ENCODE measurements at places on chromosomes 1 and 21. TPM values are rescaled to one million over a fixed set of nuclear protein-coding genes. Genes with fewer than 3 reads are reported as not detected.

DNA sequence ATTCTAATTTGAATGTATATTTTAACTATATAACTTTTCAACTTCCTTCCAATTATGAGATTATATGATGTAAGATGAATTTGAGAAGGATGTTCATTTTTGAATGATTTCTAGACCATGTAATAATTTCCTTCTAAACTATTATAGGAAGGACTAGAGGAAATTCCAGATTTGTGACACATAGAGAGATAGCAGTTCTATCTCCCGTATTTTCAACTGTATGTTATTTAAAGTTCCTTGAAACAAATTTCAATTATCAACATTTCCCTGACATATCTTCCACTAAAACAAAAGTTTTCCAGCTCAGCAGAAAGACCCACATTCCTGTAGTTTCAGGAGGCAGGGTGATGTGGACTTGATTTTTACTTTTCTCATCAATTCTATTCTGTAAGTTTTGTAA, 396.7 kb upstream of the C1orf87 start:
- H3K27ac ChIP-seq = no peak overlapping the region
- H3K4me1 ChIP-seq = no peaks in the 10 kb centered on the region
- H3K27me3 ChIP-seq = no peaks in the 10 kb centered on the region
- no peak overlapping the region for H3K4me3 ChIP-seq
- no peaks in the 10 kb centered on the region for H3K36me3 ChIP-seq

GRCh38 chr1:171418546-171418945, 66.8 kb upstream of the PRRC2C start:
- H3K36me3 ChIP-seq = no peaks in the 10 kb centered on the region
- DNase-seq = no peak
- H3K27me3 ChIP-seq = peaks cover 2% of the 10 kb centered on the region
- no peak overlapping the region for H3K27ac ChIP-seq
- peaks cover 11% of the 10 kb centered on the region for H3K4me1 ChIP-seq

- no peaks in the 10 kb centered on the region for H3K36me3 ChIP-seq
- peaks cover 6% of the 10 kb centered on the region for H3K4me1 ChIP-seq
- H3K27me3 ChIP-seq = peaks cover 65% of the 10 kb centered on the region
- no peak for DNase-seq
- peak overlapping the region; percentile 39 for H3K4me3 ChIP-seq
These were observed 19.9 kb downstream of the LGR6 start for GRCh38 chr1:202213361-202214088.

DNA sequence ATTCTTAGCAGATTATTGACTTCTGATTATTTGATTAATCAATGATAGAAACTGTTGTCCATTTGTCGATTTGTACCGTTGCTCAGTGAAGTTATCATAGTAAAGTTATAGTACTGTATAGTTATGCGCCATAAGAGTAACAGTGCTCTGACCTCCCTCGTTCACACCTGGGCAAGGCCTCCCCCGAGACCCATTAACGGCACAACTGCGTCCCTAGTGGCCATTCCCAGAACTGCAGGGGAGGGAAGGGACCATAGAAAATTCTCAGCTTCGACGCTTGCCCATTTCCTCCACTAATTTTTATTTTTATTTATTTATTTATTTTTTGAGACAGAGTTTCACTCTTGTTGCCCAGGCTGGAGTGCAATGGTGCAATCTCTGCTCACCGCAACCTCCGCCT, 334.4 kb downstream of the DSCAM start:
- no peak overlapping the region for H3K4me3 ChIP-seq
- H3K4me1 ChIP-seq = no peaks in the 10 kb centered on the region
- H3K27me3 ChIP-seq = no peaks in the 10 kb centered on the region
- H3K36me3 ChIP-seq = no peaks in the 10 kb centered on the region

GRCh38 chr1:201560328-201561194, 21.6 kb downstream of the NAV1 start:
- no peak overlapping the region for H3K27ac ChIP-seq
- no peaks in the 10 kb centered on the region for H3K36me3 ChIP-seq
- H3K4me1 ChIP-seq = no peaks in the 10 kb centered on the region
- H3K4me3 ChIP-seq = no peak overlapping the region
- H3K27me3 ChIP-seq = no peaks in the 10 kb centered on the region

GRCh38 chr1:232150770-232151548, 479.0 kb downstream of the SIPA1L2 start:
- DNase-seq = no peak
- H3K4me1 ChIP-seq = no peaks in the 10 kb centered on the region
- H3K27ac ChIP-seq = no peak overlapping the region
- H3K4me3 ChIP-seq = no peak overlapping the region
- H3K27me3 ChIP-seq = peaks cover 2% of the 10 kb centered on the region
- H3K36me3 ChIP-seq = no peaks in the 10 kb centered on the region

Gene NIBAN1
- 17.1 TPM for total RNA-seq

Gene IL19
- total RNA-seq = not detected

Gene CDC7
- total RNA-seq = 21.4 TPM

Gene DISC1
- 1.6 TPM for total RNA-seq

All from activated CD4-positive, alpha-beta T cell treated with anti-CD3 and anti-CD28 coated beads, Interleukin-2, amount 10 ng/mL, durations not matched to agents 24 days and 14 days (primary cell).